ENCODE measurements at places on chromosomes 3 and 15.

GRCh38 chr3:42745776-42746454 is 27.1 kb downstream of the CCDC13 start:
- no peak for DNase-seq

GRCh38 chr15:83538682-83539081 is 91.5 kb downstream of the SH3GL3 start:
- no peak for DNase-seq

GRCh38 chr15:40623361-40623760 is 29.3 kb downstream of the KNL1 start:
- DNase-seq: no peak

DNA sequence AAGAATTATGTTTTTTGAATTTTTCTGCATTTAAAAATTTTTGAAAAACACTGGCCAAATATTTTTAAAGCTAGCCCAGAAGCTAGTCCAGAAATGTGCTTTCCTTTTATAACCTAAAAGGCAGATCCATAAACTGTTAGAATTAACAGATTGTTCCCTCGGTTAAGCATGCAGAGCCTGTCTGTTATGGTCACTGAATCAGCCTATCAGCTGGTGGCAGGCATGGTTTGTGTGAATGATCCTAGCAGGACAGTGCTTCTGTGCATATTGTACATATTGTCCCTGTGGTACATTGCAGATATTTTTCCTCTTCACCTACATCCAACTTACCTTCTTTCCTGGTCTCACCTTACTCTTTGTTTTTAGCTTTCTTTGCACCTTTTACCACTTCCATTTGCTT is 53.3 kb downstream of the RARB start:
- DNase-seq: no peak

DNA sequence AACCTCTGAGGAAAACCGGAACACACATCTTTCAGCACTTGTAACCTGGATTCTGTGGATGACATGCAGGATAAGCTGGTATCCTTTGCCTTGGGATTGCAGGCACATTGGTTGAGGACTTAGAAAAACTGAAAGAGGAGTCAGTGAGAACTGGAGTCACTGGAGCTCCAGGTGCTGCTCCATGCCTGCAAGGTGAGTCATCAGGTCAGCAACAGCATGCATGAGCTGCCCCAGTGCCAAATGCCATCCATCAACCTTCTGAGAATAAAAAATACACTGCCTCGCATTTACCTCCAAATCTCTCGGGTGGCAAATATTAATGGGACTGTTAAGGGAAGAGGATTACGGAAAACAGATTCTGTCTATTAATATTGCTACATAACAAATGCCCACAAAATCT is 729.1 kb downstream of the NTRK3 start:
- no peak for DNase-seq

- DNase-seq: no peak
Observed at GRCh38 chr15:36972704-36973103, 127.6 kb downstream of the MEIS2 start.

DNA sequence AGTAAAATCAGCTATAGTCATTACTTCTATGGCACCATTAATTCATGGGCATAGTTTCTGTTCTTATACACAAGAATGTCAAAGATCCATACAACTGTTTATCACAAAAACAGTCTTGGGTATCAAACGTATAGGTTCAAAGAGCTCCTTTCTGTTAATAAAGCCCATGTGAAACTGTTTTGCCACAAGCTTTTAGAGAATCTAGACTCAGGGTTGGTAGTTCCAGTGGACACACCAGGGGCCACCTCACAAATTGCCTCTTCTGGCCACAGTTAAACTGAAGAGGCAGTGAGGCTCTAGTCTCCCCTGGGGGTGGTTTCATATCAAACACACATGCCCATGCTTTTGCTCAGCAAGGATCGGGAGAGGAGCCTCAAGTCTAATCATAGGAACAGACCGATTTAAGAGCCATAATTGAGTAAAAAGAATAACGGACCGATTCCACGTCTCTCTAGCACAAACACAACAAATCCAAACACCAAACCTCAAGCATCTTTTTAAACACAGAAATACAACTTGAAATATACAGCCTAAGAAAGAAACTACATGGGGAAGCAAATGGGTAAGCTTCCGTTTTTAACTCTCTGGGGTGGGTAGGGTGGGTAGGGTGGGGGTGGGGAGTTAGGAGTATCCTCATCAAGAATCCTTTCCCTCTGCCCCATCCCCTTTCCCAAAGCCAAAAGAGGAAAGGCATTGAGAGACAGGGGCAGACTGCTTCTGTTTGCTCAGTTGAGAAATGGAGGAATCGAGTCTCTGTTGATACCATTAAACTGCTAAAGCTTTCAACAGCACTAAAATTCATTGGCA is 443.3 kb downstream of the MAGI1 start:
- DNase-seq: no peak

- DNase-seq: no peak
Observed at GRCh38 chr15:34791701-34792100, 3.6 kb downstream of the ACTC1 start.

- no peak for DNase-seq
Observed at GRCh38 chr15:34640661-34641060, 57.2 kb upstream of the GOLGA8B start.

- DNase-seq: no peak
Observed at GRCh38 chr3:54931182-54931581, 3.3 kb upstream of the LRTM1 start.

DNA sequence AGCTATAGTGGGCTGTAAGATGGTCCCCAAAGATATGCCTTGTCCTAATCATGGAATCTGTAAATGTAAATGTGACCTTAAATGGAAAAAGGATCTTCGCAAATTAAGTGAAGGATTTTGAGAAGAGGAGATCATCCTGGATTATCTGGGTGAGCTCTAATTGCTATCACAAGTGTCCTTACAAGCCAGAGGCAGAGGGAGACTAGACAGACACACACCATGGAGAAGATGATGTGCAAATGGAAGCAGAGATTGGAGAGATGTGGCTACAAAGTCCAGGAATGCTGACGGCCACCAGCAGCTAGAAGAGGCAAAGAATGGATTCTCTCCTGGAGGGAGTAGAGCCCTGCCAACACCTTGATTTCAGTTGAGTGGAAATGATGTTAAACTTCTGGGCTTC is 102.3 kb upstream of the PROK2 start:
- no peak for DNase-seq

GRCh38 chr15:45710657-45711056 is 75.8 kb downstream of the SQOR start:
- DNase-seq: no peak
